Activated CD8-positive, alpha-beta T cell treated with anti-CD3 and anti-CD28 coated beads, Interleukin-2, amount 10 ng/mL, durations not matched to agents 7 days and 5 days (primary cell): ENCODE measurements at places on chromosomes 7 and 10. TPM values are rescaled to one million over a fixed set of nuclear protein-coding genes. Genes with fewer than 3 reads are reported as not detected.

DNA sequence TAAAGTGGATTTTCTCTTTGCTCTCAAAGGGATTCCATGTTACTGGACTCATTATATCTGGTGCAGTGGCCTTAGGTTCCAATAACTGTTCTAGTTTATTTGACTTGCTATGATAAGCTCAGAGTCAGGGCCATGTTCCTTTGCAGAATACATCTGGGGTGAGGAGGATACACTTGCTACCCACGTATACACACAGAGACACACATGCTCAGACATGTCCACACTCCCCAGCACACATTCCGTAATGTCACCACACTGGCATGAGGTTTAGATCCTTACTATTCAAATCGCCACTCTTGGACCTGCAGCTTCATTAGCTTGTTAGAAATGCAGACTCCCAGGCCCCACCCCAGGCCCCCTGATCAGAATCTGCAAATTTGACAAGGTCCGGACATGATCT, 195.3 kb downstream of the BMPER start:
- no peaks in the 10 kb centered on the region for H3K4me1 ChIP-seq
- H3K27me3 ChIP-seq, result no peaks in the 10 kb centered on the region
- H3K36me3 ChIP-seq, result no peaks in the 10 kb centered on the region
- no peak overlapping the region for H3K27ac ChIP-seq

DNA sequence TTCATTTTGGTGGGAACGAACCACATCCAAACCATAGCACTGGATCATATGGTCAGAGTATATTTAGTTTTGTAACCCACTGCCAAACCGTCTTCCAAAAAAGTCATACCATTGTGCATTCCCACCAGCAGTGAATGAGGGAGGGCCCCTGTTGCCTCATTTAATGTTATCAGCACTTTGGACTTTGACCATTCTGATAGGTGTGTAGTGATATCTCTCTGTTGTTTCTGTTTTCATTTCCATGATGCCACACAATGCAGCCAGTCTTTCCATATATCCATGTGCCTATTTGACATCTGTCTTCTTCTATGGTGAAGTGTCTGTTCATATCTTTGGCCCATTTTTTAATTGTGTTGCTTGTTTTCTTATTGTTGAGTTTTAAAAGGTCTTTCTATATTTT, 105.0 kb upstream of the PPP2R2D start:
- H3K36me3 ChIP-seq, result no peaks in the 10 kb centered on the region
- H3K27ac ChIP-seq, result no peak overlapping the region
- H3K4me3 ChIP-seq, result no peak overlapping the region
- no peaks in the 10 kb centered on the region for H3K4me1 ChIP-seq
- DNase-seq, result no peak

DNA sequence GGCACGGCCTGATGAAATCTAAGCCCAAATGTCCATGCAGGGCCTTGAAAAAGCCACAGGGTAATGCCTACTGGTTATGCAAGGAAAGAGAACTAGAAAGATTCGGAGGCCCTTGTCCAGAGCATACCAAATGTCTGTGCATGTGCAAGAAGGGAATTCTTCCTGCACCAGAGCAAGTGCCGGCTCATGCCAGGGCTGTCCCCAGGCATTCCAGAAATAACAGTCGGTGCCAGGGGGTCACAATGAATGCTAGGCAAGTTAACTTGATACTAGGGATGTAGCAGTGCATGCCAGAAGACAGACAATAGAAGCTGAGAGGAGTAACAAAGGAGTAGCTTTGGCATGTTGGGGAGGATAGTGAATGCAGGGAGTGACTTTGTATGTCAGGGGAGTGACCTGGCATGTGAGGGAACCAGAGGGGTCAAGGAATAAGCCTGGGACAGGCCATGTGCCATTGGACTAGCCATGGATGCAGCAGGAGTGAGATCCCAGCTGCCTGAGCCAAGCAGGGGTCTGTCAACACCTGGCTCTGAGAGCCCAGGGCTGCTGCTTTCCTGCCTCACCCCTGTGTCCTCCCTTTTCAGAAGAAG, 119.5 kb upstream of the UNC5B start:
- no peak overlapping the region for H3K27ac ChIP-seq
- H3K4me1 ChIP-seq, result no peaks in the 10 kb centered on the region
- H3K36me3 ChIP-seq, result no peaks in the 10 kb centered on the region
- peaks cover 19% of the 10 kb centered on the region for H3K27me3 ChIP-seq
- no peak overlapping the region for H3K4me3 ChIP-seq

The TMEM273 gene
- total RNA-seq, result 24.4 TPM

- no peak overlapping the region for H3K27ac ChIP-seq
- H3K4me3 ChIP-seq, result no peak overlapping the region
- no peak for DNase-seq
- H3K4me1 ChIP-seq, result no peaks in the 10 kb centered on the region
- no peaks in the 10 kb centered on the region for H3K36me3 ChIP-seq
Observed at GRCh38 chr10:60021361-60021760, 115.0 kb upstream of the CCDC6 start.

The NKX1-2 gene
- total RNA-seq, result not detected

DNA sequence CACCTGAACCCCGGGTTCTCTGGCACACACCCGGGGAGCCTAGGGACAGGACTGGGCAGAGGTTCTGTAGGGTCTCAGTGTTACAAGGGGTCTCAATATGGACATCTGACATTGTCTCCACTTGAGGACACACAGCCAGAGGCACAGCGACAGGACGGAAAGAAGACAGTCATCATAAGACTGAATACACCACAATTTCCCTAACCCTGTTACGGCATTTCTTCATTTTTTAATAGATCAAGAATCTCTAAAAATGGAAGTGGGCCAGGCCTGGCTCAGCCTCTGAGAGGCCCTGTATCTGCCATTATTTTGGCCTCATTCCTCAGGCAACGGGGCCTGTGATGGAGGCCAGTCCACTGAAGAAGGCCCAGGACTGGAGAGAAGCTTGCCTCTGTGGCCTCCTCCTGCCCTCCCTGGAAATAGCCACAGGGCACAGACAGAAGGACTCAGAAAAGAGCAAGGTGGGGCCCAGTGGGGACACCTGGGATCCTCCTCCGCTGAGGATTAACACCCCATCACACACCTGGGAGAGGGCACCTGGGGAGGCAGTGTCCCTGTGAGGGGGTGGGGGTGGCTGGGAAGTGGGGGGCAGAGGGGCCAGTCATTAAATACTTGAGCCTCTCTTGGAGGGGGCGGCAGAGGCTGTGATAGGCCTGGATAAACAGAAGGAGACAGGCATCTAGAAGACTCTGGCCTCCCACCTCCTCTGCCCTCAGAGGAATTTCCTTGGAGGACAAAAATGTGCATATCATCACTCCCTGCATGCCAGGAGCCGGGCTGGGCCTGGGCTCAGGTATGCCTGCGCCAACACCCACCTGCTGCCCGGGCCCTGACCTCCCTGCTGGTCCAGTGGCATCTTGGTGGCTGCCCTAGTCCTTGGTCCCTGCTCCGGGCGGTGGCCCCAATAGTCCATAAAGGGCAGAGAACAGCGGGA, 8.0 kb downstream of the SPOCK2 start:
- no peaks in the 10 kb centered on the region for H3K27me3 ChIP-seq
- peak overlapping the region; percentile 82 for H3K27ac ChIP-seq
- peaks cover 60% of the 10 kb centered on the region for H3K36me3 ChIP-seq
- H3K4me1 ChIP-seq, result peaks cover 91% of the 10 kb centered on the region
- DNase-seq, result no peak
